ENCODE measurements at places on chromosomes 3 and 15.

DNA sequence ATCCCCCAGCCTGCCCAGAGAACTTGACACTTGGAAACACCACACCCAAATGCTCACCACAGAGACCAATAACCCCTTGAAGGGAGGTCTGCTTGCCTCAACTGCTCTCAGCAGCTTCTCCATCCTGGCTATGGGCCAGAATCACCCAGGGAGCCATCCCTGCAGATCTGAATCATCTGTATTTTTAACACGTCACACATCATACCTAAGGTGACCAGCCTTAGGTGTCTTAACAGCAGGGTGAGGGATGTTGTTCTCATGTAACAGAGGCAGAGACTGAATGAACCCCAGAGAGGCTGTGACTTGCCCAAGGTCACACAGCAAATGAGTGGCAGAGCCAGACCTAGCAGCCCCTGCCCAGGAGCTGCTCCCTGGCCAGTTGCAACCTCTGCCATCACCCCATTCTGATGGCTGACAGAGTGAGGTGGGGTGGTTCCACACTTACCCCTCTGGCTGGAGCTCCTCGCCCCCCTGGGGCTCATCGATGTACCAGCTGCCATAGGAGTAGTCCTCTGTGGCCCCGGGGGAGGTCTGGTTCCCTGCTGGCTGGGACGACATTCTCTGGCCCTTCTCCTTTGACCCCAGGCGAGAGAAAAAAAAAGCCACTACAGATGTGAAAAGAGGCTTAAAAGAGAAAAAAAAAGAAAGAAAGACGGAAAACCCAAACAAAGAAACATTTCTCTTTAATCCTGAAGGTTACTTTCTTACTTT lies 722 bp downstream of the STRA6 start:
- DNase-seq = no peak

- DNase-seq = no peak
Measured at GRCh38 chr3:94167796-94168195, 104.9 kb downstream of the NSUN3 start.

DNA sequence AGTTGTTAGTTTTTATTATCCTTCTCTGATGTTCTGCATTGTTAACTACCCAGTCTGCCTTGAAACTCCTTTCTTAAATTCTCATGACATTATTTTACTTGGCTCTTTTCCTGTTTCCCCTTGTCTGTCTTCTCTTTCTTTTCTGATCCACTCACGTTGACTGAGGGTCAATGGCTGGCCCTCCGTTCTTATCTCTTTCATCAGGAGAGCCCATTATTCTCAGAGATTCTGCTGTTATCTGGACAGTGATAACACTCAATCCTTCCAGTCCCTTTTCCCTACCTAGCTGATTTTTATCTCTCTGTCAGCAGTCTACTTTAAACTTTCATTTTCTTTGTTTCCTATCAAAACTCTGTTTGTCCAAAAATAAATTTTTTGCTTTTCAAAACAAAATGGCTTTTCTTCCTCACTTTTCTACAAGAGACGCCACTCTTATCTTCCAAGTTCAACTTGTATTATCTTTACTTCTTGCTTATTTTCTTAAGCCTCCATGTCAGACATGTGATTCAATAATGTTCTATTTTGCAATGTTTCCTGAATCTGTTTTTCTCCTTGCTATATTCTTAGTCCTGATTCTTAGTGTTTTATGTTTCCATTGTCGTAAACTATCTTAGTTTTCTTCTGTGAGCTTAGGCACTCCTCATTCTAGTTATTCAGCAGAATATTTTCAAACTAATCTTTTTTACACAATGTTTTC lies 120.2 kb downstream of the NEDD4 start:
- DNase-seq = no peak

GRCh38 chr3:122003112-122003511 lies 18.9 kb downstream of the ILDR1 start:
- no peak for DNase-seq

GRCh38 chr3:107323723-107324122 lies 53.5 kb upstream of the CCDC54 start:
- DNase-seq = no peak

- DNase-seq = no peak
Measured at GRCh38 chr3:54861248-54862067, 66.4 kb downstream of the LRTM1 start.

DNA sequence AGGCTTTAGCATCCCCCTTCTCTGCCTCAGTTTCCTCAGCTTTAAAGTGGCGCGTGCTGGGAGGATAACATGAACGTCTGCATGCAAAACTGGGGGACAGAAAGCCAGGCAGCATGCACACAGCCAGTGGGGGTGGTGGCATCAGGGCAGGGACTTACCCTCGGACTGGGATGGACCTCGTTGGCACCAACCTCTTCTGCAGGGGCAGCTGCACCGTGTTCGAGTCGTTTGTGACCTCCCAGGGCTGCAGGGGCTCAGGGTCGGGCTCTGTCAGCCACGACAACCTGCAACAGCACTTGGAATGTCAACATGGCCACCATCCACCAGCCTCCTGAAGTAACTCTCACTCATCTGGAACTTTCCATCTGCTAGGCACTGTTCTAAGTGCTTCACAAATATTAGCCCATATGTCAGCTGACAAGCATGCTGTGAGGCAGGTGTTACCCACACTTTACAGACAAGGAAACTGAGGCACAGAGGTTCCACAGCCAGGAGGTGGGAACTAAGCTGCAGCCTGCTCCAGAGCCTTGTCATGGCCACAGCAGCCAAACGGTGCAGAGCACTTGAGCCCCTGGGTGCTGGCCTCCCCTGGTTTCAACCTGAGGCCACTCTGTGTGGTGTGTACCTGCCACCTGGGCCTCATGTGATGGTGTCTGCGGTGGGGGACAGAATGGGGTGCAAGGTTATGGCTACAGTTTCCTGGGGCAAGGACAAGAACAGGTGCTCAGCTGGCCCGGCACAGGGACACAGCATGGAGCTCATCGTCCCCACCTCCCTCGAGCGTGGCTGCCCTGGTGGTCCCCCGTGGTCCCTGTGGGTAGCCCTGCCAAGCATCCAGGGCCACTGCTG lies 6.7 kb downstream of the C3orf22 start:
- DNase-seq = no peak

- DNase-seq = no peak
Measured at GRCh38 chr3:157926822-157927221, 179.4 kb downstream of the SHOX2 start.

GRCh38 chr15:60592371-60593169 lies 113.6 kb upstream of the ICE2 start:
- peak; percentile 85 for DNase-seq

GRCh38 chr15:66833803-66834202 lies 131.8 kb downstream of the SMAD6 start:
- DNase-seq = no peak

DNA sequence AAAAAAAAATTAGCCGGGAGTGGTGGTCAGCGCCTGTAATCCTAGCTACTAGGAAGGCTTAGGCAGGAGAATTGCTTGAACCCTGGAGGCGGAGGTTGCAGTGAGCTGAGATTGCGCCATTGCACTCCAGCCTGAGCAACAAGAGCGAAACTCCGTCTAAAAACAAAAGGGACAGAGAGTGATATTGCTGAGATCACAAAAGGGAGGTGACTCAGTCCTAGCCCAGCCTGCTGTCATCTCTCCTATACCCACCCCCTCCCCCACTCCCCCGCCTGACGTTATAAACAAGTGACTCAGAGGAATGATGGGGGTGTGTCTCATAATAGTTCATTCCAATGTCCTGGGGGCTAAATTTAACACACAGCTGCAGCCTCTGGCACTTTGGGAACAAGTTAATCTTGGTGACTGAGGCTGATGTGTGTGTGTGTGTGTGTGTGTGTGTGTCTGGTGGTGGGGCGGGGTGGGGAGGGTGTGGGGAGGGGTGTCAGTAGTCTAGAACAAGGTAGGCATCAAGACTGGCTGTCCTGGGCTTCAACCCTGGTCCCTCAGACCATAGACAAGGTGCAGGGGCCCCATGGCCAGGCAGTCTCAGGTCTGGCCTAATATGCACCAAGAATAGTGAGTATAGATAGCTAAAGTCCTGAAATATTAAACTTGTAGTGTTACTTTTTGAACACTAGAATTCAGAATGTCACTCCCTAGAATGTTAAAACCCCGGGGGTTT lies 1.3 kb upstream of the KLHL40 start:
- peak; percentile 62 for DNase-seq
